ENCODE measurements at places on chromosomes 4 and X.

DNA sequence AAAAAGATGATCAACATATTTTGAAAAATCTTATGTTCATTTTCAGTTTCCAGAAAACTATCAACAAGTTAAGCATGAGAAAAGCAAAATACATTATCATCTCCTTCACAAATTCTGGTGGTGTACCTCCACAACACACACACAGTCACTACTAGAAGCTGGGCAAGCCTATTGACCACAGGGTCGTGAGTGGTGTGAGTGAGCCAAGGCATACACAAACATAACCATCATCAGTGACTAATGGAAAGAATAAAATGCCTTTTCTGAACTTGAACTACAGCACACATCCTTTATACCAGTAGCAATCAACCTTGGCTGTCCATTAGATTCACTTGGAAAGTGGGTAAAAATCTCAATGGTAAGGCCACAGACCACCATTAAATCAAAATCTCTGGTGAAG is 180.2 kb downstream of the FAM47B start:
- DNase-seq = no peak

DNA sequence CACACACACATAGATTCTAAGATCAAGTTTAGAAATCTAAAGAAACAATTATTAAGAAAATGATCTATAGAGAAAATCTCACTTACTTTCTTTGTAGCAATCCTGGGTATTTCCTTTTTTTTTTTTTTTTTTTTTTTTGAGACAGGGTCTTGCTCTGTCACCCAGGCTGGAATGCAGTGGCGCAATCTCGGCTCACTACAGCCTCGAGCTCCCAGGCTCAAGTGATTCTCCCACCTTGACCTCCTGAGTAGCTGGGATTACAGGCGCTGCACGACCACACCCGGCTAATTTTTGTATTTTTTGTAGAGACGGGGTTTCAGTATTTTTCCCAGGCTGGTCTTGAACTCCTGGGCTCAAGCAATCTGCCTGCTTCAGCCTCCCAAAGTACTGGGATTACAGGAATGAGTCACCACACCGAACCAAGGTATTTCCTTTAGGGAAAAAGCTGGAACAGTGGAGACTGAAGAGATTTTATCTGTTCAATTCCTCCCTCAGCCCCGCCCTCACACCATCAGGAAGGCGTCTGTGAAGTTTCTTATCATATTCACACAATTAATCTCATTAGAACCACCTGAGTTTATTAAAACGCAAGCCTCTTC is at the start of gene TRIML2:
Gene TRIML2 (minus strand): TSS at position 447 of the 599 bp plus-strand sequence. CDS start 4,235 bp downstream, outside the sequence.
- no peak for DNase-seq

GRCh38 chrX:132483488-132483887 is 5.3 kb downstream of the MBNL3 start:
- no peak for DNase-seq

GRCh38 chr4:123043793-123044425 is 121.5 kb upstream of the NUDT6 start:
- DNase-seq = peak; percentile 37

DNA sequence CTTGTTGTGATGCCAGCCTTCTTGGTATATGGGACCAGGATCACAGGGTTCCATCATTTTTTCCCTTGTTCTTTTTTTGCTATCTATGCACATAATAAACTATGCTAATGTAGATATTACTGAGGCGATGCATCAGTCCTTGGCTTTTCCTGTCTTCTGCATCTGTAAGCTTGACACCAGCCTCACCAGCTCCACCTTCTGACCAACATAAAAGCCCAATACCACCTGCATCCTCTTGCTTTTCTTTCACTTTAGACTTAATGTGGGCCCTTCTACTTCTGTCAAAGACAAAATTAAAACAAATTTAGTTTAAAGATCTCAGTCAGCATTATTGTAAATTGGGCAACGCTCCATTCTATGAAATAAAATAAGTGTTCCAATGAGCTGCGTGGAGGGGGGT is 1718.8 kb upstream of the PCDH10 start:
- DNase-seq = peak; percentile 39

- DNase-seq = no peak
These were observed 134.3 kb downstream of the MID1IP1 start for GRCh38 chrX:38935561-38935960.

DNA sequence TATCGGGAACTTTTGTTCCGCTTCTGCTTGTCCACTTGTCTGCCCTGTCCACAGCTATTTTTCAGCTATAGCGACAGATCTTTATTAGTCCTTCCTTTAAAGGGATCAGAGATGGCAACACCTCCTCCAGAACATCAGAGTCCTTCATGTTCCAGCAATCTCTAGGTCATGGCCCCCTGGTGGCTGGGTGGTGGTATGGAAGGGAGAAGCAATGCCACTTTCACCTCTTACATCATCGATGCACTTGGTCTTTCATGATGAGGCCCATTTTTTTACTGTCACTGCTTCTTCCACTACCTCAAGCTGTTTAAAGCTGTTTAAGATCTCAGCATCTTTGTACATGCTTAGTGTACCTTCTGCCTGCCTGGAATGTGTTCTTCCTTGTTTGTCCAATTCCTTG is 106.7 kb downstream of the ARHGAP6 start:
- DNase-seq = peak; percentile 20

- peak; percentile 31 for DNase-seq
These were observed 168.9 kb downstream of the ZNF674 start for GRCh38 chrX:46376246-46376885.

DNA sequence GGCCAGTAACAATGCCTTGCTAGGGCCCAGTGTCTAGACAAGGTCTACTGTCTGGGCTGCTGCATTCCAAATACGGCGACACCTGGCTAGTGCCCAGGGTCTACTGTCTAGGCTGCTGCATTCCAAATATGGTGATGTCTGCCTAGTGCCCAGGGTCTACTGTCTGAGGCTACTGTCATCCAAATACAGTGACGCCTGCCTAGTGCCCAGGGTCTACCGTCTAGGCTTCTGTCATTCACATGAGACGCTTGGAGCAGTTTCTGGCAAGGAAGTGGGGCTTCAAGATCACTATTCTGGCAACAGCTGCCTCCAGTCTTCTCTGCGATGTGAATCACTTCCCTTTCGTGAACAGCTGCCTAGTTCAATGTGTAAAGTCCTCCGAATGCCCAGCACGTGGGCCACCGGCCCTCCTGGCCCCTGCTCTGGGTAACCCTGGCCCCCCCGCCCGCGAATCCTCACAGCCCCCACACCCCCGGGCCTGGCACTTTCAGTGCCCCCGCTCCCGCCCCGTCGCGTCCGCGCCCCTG is 12.7 kb downstream of the ACOX3 start:
- no peak for DNase-seq

DNA sequence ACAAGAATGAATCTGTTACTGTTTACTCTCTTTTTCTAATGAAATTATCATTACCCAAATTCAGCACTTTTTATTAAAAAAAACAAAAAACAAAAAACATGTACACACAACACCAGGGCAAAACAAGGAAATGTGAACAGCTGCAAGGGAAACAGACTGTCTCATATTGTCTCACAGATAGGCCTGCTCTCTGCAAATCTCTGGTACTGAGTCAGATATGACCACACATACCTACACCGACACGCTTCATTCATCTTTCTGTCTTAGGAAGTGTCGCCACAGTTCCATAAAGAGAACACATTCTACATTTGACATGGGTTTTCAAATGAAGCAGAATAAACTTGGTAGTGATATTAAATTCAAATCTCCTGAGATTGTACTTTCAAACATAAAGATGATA is 92.2 kb upstream of the GPR34 start:
- DNase-seq = no peak
